ENCODE measurements at places on chromosomes 4 and X. TPM values are rescaled to one million over a fixed set of nuclear protein-coding genes. Genes with fewer than 3 reads are reported as not detected.

Gene BEX4
- total RNA-seq = 52.6 TPM

DNA sequence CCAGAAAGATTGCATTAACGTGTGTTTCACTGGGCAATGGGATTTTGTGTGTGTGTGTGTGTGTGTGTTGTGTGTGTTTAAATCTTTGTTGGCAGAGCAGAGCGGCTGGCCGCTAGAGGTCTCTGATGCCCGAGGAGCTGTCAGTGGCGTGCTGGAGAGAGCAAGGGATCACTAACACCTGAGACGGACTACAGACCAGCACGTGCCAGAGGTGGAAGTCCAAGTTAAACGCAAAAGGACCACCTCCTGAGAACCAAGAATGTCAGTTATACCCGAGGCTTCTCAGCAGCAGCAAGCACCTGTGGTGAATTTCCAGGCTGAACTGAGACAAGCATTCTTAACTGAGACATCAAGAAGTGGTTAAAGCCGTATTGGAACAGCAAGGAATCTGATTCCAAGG is 9.0 kb upstream of the SLC25A14 start:
- peak; percentile 37 for DNase-seq

DNA sequence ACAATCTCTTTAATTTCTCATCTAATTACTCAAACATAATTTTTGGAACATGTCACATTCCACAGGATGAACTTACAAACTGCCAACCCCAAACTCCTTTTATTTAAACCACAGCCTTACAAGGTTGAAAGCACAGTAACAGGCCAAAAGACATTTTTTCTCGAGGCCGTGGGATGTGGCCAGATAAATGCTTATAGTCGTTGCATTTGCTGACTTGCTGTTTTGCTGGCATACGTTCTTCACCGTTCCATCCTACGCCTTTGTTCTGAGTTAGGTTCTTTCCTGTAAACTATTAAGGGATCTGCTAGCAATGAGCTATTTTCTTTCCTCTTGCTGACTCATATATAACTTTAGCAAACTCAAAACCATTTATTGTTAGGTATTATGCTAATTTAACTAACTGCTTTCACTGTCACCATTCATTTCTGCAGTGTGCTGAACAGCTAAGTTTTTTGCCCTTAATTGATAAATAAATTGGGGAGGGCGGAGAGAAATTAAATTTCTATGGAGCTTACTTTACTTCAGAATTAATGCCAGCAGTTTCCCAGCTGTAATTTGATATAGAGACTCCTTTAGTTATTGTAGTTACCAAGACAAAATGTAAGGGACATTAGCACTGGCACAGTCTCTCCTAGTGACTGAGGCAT is 135.1 kb upstream of the PACRGL start:
- DNase-seq = no peak

- DNase-seq = no peak
Observed at GRCh38 chr4:151960449-151961230, 199.8 kb upstream of the GATB start.

- no peak for DNase-seq
Observed at GRCh38 chrX:123361371-123361770, 177.3 kb downstream of the GRIA3 start.

- DNase-seq = no peak
Observed at GRCh38 chr4:17504081-17504480, 7.8 kb downstream of the QDPR start.

GRCh38 chr4:47278631-47279030 is 184.9 kb downstream of the COMMD8 start:
- no peak for DNase-seq

DNA sequence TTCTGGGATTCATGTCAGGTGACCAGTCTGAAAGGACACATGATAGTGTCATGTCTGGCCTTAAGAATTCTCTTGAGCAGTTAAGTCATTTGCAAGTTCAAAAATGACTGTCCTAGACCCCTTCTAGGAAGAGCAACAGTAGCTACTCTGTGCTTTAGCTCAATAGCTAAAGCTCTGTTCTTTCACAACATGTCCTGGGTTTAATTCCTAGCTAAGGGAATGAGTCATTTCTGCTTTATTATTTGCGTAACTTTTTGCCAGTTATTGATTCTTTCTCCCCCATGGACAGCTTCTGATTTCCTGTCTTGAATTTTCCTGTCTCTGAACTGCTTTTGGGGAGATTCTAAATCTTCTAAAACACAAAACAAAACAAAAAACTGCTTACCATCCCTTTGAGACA is 1055.8 kb upstream of the DIAPH2 start:
- no peak for DNase-seq

DNA sequence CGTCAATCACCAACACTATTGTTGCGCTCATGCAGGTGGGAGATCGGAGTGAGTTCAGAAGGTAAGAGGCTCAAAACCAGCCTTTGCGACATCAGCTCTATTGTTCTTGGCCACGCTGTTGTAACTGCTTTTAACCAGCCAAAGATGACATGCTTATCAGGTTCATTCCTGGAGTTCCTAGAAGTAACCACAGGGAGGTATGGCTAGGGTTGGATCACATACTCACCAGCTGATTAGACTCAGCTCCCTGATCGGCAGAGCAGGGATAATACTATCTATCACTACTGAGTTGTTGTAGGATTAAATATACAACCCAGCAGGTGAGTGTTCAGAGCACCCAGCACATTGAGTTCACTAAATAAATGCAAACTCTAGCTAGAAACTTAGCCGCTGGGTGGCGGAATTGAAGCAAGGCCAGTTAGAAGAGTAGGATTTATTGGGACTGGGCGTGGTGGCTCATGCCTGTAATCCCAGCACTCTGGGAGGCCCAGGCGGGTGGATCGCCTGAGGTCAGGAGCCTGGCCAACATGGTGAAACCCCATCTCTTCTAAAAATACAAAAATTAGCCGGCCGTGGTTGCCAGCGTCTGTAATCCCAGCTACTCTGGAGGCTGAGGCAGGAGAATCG is 12.4 kb downstream of the SLC34A2 start:
- no peak for DNase-seq

DNA sequence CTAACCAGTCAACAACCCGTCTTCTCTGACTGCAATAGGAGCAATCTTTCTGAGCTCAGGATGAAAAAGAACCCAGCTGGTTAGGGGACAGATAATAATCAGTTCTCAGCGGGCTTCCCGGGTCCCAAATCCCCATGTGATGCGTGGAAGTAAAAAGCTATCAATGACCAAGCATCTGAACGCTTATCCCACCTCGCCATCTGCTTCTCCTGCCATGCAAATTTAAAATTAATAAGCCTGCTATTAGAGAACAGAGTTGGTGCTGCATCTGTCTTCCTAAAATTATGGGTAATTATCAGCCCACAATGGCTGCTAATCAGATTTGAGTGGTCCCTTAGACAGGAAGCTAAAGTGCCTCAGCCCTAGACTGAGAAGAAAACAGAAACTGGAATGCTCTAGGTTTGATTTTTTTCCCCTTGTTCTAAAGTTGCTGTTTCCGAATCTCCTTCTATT is 37.5 kb downstream of the AFAP1 start:
- DNase-seq = no peak
